ENCODE measurements at places on chromosomes 3 and 15.

- no peak for DNase-seq
These were observed 185.8 kb upstream of the UBE3A start for GRCh38 chr15:25624504-25625177.

DNA sequence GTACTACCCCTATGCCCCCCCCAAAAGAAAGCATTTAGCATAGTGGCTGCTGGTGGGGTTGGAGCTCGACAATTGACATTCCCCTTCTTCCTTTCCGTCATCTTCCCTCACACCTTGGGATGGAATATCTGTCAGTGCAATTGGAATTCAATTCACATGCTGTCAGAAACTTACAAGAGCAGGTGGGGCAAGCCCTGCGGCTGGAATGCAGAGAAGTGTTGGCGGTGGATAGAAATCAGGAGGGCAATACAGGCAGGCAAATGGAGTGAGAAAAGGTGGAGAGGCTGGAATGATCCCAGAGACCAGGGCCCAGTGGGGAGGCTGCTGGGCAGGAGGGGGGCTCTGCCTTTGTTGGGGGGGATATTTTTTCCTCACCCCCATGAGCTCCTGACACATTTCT is 44.1 kb downstream of the FAM3D start:
- DNase-seq, result no peak

- DNase-seq, result no peak
These were observed 21.5 kb upstream of the USP3 start for GRCh38 chr15:63482874-63483323.

DNA sequence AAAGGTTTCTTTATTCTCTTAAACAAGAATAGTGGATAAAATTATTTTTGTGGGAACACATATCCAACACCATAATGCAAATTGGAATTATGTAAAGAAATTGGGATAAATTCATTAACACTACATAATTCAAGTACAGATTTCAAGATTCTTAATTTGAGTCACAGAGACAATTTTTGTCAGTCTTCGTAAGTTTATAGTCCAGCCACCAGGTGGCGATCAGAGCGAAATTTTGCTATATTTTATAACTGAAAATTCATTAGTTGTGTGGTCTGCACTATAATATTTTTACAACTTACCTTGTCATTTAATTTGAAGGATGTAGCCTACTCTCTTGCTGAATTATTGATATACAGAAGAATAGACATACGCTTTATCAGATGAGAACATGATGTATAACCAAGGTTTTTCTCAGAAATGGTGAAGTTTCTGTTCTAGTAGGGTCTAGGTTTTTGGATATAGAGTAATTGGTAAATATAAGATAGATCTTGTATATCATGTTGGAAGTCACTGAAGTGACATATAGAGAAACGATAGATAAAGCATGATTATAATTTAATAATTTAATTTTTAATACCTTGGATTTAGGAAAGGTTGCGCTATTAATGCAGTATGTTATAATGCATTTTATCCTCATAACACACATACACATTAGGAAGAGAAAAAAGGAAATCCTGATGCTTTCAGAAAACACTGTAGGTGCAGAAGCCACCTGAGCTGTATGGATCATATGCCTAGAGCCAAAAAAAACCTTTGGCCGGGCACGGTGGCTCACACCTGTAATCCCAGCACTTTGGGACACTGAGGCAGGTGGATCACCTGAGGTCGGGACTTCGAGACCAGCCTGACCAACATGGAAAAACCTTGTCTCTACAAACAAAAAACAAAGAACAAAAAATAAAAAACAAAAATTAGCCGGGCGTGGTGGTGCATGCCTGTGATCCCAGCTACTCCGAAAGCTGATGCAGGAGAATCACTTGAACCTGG is 31.7 kb downstream of the PLSCR4 start:
- no peak for DNase-seq

- no peak for DNase-seq
These were observed 16.0 kb upstream of the CCNL1 start for GRCh38 chr3:157175691-157176507.

DNA sequence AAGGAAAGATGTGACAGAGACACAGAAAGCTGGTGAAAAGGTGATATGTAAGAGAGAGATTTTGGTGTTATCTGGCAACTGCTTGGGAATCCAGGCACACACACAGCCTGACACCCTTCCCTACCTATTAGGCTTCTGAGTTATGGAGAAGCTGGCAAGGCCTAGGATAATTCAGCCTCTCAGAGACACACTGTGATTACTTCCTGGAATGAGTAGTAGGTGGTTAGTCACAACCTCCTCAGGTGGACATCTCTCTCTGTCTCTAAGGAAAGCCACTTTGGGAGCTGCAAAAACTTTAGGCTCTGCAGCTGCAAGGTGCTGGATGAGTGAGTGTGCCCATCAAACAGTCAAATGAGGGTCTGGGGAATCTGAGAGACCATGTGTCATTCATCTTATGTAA is 201.9 kb downstream of the PDCD6IP start:
- DNase-seq, result no peak

DNA sequence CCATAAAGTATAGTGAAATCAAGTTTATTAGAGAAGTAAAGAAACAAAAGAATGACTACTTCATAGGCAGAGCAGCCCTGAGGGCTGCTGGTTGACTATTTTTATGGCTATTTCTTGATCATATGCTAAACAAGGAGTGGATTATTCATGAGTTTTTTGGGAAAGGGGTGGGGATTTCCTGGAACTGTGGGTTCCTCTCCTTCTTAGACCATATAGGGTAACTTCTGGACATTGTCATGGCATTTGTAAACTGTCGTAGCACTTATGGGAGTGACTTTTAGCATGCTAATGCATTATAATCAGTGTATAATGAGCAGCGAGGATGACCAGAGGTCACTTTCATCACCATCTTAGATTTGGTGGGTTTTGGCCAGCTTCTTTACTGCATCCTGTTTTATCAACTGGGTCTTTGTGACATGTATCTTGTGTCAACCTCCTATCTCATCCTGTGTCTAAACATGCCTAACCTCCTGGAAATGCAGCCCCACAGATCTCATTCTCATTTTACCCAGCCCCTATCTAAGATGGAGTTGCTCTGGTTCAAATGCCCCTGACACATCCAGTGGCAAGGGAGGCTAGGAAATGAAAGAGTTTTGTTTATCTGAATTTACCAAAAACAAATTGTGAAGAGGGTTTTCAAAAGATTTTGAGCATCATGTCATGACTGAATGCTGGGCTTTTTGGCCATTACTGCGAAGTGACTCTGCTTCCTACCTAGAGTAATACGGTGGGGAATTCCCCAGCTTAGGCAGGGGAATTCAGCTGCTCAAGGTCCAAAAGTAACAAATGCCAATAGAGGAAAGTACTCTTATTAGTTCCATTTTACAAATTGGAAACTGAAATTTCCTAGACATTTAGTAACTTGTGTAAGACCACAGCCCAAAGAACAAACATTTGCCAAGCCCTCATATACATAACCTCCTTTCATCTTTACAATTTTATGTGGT is 6.2 kb upstream of the SPSB4 start:
- DNase-seq, result no peak

DNA sequence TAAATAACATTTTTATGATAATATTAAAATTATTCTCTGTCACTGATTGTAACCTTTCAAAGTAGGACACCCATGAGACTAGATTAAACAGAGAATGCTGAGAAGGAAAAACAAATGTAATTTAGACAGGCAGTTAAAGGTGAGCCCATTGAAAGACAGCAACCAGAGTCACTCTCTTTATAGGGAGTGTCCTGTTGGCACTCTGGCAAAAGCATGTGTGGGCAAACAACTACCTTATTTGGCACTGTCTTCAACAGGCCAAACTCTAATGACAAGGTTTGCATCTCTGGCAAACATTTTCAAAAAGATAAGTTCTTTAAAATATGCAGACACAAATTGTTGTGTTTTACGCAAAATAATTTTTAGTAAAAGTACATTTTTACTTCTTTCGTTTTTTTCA is 29.8 kb downstream of the NFKBIZ start:
- no peak for DNase-seq

- DNase-seq, result no peak
These were observed 445.1 kb downstream of the MECOM start for GRCh38 chr3:169218314-169218983.

DNA sequence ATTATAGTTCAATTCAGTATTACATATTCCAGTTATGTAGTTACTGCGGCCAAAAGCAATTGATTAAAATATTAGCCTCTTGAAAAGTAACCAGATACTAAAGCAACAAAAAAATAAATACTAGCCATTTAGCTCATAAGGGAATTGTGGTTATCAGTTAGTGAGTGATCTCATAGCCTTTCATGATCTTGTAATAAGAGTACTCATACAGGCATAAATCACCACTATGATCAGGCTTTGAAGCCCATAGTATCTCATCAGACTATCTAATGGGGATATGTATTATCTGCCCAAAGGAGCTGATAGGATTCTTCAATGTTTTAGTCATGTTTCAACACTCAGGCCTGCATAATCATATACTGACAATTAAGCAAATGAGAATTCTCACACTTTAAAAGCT is 184.1 kb upstream of the CCDC54 start:
- DNase-seq, result no peak

DNA sequence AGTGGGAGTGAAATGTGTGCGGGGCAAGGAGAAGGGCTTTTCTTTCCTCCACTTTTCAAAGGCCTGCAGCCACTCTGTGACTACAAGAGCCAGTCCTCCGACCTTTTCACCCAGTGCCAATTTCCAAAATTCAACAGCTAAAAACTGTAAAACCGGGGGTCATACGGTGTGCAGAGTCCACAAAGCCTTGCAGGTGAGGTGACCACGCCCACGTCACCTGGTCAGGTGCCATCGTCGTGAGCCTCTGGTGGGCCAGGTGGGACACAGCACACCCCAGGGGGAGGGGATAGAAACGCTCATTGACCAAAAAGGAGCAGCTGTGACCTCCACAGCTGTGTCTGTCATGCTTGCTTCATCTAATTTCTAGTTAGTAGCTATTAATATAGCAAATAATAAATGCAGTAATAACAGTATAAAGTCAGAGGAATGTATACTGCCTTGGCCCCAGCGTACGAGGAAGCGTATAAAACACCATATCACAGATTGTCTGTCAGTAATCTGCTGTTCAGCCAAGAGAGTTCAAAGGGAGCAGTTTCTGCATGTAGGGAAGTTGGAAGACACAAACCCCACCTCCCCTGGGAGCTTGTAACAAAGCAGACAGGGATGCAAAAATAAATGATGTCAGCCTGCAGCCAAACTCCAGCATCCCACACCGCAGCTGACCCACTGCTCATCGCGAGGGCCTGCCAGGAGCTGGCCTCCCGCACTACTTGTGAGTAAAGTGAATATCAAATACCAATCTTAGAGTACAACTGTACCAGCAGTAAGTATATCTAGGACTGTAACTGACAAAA is 86.7 kb downstream of the VGLL4 start:
- DNase-seq, result no peak

- DNase-seq, result no peak
These were observed 27.5 kb downstream of the ANXA2 start for GRCh38 chr15:60370105-60370868.

- DNase-seq, result no peak
These were observed 83.0 kb downstream of the PLOD2 start for GRCh38 chr3:146078031-146078430.

GRCh38 chr3:65539616-65540015 is 499.1 kb downstream of the MAGI1 start:
- no peak for DNase-seq

Measured in activated effector memory CD4-positive, alpha-beta T cell treated with Interleukin-2 at 50 U/mL for 16 hours (primary cell).